Activated T-helper 2 cell treated with anti-CD3 and anti-CD28 coated beads, Interferon-gamma antibody, Interleukin-2, Interleukin-4, amounts not matched to agents 10 μg/mL and 5 μg/mL and 100 μg/mL, durations not matched to agents 14 hours and 24 hours and 36 hours (primary cell): ENCODE measurements at places on chromosomes 5 and 9. TPM values are rescaled to one million over a fixed set of nuclear protein-coding genes. Genes with fewer than 3 reads are reported as not detected.

IER5L gene
- 8.6 and 9.3 TPM in 2 replicates for total RNA-seq

IL9 gene
- total RNA-seq: 94.0 and 104 TPM in 2 replicates

NRG2 gene
- total RNA-seq: 0.09 TPM in 1 of 2 replicates, not detected in the other

PCDHGB6 gene
- total RNA-seq: 0.21 and 0.34 TPM in 2 replicates

ZNF483 gene
- 3.1 and 3.2 TPM in 2 replicates for total RNA-seq

SMIM32 gene
- total RNA-seq: not detected in 2 replicates

PDE6A gene
- total RNA-seq: not detected in 2 replicates

SIT1 gene
- total RNA-seq: 90.2 and 92.1 TPM in 2 replicates

IFNA21 gene
- not detected in 2 replicates for total RNA-seq

LHX6 gene
- not detected in 2 replicates for total RNA-seq

RNF183 gene
- 0.30 TPM in 1 of 2 replicates, not detected in the other for total RNA-seq

CCDC112 gene
- total RNA-seq: 0.32 and 0.34 TPM in 2 replicates

PLAC8L1 gene
- total RNA-seq: 0.71 and 0.74 TPM in 2 replicates

WNT8A gene
- total RNA-seq: not detected in 2 replicates

FLT4 gene
- 1.1 and 1.7 TPM in 2 replicates for total RNA-seq

CAMK2A gene
- total RNA-seq: not detected in 2 replicates

HAVCR2 gene
- total RNA-seq: 48.6 and 50.5 TPM in 2 replicates

SGCD gene
- not detected in 2 replicates for total RNA-seq

SPATA31A7 gene
- not detected in 2 replicates for total RNA-seq

CAMSAP1 gene
- total RNA-seq: 44.2 and 44.4 TPM in 2 replicates

PLPPR1 gene
- not detected in 2 replicates for total RNA-seq

TLE1 gene
- 0.14 and 0.41 TPM in 2 replicates for total RNA-seq
